Forelimb muscle (tissue), 1 donor: ENCODE measurements at places on chromosomes 1 and 21. TPM values are rescaled to one million over a fixed set of nuclear protein-coding genes. Genes with fewer than 3 reads are reported as not detected.

- no peak for DNase-seq
These were observed 107.3 kb downstream of the TOMM20 start for GRCh38 chr1:235021321-235021720.

DNA sequence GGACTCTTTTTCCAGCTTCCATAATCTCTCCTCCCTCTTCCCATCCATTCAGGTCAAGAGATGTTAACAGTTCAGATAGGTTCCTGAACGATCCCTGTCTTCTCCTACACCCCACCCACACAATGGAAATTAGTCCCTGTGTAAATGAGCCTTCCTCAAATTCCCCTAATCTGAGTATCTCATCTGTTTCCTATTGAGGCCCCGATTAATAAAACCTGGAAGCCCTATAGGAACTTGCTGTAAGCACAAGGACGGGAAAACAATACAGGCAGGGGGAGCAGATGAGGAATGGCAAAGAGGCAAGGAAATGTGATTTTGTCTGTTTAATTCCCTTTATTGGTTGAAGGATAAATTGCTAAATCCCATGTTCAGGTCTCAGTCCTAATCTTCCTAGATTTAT, 7.1 kb upstream of the GPX7 start:
- no peak for DNase-seq

Gene OLFML3
- 149 TPM for polyA plus RNA-seq

DNA sequence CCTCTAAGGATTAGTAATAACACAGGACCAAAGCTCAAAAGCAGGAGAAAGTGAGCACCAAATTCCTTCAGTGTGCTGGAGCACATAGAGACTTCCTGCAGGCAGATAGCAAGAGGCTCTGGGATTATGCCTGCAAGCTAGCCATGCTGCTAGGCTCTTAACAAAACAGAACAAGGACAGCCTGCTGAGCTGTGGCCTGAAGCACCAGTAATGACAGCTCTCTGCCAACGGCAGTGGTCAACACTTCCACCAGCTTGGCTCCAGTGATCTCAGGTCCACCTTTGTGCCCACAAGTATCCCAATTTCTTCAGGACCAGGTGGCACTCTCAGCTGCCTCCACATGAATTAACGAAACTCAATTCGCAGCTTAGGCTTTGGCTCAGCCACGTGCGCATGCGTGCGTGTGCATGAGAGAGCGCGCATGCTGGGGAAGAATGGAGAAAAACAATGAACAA, 64.2 kb downstream of the SLC45A1 start:
- DNase-seq = no peak

- DNase-seq = no peak
These were observed 77.9 kb upstream of the TNFSF4 start for GRCh38 chr1:173285048-173285447.

Gene HECTD3
- 31.8 TPM for polyA plus RNA-seq

DNA sequence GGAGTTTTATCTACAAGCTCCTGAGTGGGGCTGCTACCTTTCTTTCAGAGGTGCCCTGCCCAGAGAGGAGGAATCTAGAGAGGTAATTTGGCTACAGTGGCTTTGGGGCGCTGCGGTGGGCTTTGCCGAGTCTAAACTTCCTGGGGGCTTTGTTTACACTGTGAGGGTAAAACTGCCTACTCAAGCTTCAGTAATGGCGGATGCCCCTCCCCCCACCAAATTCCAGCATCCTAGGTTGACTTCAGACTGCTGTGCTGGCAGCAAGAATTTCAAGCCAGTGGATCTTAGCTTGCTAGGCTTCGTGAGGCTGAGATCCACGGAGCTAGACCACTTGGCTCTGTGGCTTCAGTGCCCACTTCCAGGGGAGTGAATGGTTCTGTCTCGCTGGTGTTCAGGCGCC, 43.9 kb downstream of the SWT1 start:
- DNase-seq = no peak

Gene HMGCS2
- polyA plus RNA-seq = not detected

Gene CDA
- 0.18 TPM for polyA plus RNA-seq
